ENCODE measurements at places on chromosomes 5 and 9. TPM values are rescaled to one million over a fixed set of nuclear protein-coding genes. Genes with fewer than 3 reads are reported as not detected.

DNA sequence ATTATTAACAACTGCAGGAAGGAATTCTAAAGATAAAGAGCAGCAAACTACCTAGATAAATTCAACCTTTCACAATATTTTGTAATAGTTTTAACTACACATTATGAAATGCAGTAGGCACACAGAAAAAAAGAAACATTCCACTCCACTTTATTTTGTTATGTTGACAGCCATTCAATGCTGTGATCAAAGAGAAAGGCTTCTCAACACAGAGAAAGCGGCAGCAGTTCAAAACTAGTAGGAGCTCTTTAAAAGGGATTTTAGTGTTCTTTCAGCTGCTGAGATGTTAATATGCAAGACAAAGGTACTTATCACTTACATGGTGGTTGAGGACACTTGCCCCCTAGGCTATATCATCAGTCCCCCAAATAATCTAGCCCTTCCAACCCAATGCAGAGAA, 11.6 kb downstream of the CEMIP2 start:
- DNase-seq, result no peak

- no peak for DNase-seq
Measured at GRCh38 chr9:13661014-13661413, 381.5 kb upstream of the MPDZ start.

DNA sequence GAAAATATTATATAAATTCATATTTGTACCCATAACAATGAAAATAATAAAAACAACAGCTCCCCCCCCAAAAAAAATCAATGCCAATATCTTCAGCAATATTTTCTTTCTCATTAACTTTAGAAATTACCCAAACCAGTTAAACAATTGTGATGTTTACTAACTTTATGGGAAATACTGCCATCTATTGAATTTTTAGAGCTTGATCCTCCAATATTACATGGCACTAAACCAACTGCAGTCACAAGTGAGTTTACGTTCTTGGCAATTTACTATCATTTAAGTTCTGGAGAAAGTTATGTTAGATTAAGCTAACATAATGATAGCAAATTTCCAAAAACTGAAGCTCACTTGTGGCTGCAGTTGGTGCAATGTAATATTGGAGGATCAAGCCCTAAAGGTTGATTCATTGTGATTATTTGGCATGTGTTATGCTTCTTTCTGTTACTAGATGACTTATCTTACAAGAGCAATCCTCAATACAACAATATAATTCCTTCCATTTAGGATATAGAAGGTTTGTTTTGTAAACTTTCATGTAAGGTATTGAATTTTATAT, 379.5 kb downstream of the CDH18 start:
- DNase-seq, result no peak

DNA sequence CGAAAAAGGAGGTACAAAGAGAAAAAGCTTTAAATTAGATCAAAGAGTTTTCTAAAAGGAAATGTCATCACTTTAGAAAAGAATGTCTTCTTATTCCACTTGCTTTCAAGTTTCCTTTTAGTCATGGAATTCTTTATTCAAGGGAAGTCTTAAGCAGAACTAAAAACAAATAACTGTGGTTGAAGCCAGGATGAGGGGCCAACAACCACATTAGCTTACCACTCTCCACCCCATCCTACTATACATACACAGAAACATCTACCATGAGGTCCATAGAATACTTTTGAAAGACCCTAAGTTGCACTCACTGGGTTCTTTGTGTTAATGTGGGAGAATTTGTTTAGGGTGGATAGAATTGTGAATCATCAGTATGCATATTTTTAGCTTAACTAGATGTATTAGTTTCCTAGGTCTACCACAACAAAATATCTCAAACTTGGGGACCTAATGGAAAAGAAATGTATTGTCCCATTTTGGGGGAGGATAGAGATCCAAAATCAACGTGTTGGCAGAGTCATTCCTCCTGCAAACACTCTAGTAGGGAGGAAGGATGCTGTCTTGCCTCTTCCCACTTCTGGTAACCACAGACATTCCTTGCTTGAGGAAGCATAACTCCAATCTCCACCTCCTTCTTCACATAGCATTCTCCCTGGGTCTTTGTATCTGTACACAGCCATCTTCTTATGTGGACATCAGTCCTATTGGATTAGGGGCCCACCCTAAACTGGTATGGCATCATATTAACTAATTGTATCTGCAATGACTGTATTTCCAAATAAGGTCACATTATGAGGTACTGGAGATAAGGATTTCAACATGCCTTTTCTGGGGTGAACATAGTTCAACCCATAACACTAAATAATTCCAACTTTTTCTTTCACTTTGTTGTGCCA, 239.4 kb downstream of the LURAP1L start:
- DNase-seq, result no peak

GRCh38 chr9:88530051-88530450, 4.9 kb upstream of the NXNL2 start:
- no peak for DNase-seq

ACTL7A gene
- total RNA-seq, result not detected

SPATA6L gene
- 25.0 TPM for total RNA-seq

SPINK6 gene
- not detected for total RNA-seq

All from mucosa of gallbladder (tissue), 1 donor.